ENCODE measurements at places on chromosomes 13 and 19.

GRCh38 chr13:43086181-43086580 lies 62.8 kb downstream of the DNAJC15 start:
- DNase-seq: no peak

DNA sequence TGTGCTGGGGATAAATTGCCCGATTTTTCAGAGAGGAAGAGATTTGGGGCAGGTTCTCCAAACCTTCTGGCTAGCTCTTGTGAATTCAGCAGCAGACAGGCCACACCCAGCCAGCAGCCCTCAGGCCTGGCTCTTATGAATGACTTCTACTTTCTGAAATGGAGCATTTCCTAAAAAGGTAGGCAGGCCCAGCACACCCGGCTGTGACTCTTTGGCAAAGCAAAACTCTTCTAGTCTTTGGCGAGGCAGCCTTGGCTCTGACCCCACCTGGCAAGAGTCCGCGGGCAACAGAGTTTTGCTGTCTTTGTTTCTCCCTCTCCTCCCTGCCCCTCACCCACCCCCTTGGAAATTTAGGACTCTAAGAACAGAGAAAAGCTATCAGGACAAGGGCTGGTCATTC lies 221.2 kb downstream of the ZNF536 start:
- DNase-seq: no peak

DNA sequence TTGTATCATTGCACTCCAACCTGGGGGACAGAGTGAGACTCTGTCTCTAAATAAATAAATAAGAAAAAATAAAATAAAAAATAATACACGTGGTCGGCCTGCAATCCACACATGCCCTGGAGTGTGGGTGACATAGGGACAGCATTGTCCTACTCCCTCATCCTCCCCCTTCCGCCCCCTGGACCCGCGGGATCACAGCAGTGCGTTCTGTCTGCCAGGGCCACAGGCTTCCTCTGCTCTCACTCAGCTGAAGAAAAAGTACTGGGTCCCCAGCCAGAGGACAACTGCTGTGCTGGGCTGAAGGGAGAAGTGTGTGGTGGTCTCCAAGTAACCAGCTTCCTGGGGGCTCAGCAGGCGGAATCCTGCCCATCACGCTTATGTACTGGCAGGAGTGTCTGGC lies 6.3 kb downstream of the BCAT2 start:
- DNase-seq: no peak

GRCh38 chr13:94318418-94318817 lies 161.1 kb downstream of the DCT start:
- DNase-seq: no peak

GRCh38 chr19:392375-392970 lies 16.5 kb downstream of the C2CD4C start:
- DNase-seq: no peak

DNA sequence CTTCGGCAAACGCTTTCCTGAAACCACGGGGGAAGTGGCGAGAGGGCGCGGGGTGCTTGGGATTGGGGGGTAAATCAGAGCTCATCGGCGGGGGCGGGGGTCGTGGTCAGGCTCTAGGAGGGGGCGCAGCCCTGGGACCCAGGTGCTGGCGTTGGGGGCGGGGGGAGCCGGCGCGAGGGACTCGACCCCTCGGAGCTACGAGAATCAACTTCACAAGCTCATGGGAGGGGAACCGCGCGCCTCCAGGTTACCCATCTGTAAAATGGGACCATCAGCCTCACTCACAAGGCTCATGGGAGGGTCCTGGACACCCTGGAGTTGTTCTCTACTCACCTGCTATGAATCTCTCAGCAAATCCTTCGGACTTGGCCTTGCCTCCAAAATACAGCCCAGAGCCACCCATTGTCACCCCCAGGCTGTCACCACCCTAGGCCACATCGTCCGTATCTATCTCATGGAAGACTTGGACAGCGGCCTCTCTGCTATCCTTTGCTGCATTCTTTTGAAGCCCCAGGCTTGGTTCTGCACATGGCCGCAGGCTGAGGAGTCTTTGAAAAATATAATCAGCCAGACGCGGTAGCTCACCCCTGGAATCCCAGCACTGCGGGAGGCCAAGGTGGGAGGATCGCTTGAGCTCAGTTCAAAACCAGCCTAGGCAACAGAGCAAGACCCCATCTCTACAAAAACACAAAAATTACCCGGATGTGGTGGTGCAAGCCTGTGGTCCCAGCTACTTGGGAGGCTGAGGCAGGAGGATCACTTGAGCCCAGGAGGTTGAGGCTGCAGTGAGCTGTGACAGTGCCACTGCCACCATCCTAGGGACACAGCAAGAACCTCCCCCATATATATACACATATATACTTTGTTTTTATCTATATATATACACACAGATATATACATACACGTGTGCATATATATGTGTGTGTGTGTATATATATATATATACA lies 939 bp upstream of the RANBP3 start:
- DNase-seq: no peak

DNA sequence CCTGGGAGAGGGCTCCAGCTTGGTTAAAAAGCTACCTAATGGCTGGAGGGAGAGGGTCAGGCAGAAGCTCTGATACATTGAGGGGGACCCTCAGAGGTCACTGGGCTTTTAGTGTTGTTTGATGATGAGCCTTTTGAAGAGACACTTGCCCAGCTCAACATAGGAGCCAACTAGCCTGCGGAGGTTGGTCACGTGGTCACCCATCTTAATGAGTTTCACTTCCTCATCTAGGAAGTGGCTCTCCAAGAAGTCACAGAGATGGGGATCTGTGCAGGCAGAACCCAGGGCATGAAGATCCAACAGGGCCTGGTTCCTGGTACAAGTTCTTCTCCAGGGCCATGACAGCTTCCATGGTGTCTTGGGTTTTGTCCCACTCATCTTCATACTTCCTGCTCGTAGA lies 33.4 kb downstream of the IPO5 start:
- DNase-seq: no peak

DNA sequence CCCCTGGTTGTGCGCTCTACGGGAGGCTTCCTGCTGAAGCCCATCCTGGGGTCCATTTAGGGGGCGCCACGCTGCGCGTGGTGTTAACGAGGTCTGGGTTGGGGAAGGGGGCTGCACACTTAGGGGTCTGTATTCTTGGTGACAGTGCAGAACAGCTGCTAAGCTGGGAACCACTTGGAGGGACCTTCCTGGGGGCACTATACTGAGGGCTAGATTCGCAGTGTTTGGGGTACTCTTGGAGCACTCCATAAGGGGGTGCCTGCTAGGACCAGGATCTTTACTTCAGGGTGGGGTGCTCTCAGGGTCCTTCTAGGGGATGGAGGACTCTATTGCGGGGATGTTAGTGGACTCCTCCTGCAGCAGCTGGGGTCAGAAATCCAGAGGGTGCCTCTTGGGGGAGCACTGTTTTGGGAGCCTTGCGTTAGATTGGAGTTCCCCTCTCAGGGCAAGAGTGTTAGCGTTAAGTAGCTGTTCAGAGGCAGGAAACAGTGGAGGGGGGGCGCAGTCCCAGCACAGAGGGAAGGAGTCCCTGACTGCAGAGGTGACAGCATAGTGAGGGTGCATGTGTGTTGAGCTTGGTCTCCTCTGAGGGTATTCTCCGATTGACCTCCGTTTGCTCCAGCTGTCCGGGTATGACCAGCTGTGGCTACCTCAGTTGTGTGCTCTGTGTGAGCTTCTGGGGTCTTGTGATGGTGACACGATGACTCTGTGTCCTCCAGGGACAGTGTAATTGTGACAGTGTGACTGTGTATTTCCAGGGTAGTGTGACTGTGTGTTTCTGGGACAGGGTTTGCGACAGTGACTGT lies 1.1 kb downstream of the PDE4A start:
- DNase-seq: no peak

DNA sequence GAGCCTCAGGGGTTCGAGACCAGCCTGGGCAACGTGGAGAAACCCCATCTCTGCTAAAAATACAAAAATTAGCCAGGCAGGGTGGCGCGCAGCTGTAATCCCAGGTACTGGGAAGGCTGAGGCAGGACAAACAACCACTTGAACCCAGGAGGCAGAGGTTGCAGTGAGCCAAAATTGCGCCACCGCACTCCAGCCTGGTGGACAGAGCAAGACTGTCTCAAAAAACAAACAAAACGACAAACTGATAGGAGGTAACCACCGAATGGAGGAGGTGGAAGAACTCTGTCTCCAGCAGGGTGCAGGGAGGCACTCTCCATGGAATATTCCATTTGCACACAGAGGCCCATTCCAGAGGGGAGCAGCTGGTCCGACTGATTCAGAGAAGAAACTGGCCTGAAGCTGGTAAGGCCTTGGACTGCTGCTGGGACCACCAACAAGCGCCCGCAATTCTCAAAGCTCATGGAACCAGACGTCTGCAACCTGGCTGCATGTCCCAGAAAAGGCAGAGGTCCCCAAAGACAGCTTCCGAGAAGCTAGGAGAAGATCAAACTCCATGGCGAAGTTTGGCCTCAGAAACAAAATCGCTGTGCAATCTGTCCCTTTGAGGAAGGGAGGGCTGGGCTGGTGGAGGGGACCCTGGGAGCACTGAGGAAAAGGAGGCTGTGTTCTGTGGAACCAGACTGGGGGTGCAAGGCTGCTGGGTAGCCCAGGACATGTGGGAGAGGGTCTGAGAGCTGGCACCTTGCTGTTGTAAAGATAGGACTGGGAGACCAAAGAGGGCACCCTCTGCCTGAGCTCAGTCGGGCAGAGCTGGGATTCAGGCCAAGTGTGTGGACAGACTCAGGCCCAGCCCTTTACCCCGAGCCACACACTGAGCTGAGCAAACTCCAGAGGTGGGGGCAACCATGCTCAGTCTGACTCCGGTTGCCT lies 35.2 kb downstream of the SLC25A42 start:
- no peak for DNase-seq
